ENCODE measurements at places on chromosomes 2 and 18. TPM values are rescaled to one million over a fixed set of nuclear protein-coding genes. Genes with fewer than 3 reads are reported as not detected.

Gene ASB18
- 0.09 TPM for polyA plus RNA-seq

Gene CTAGE1
- polyA plus RNA-seq, result 0.06 TPM

DNA sequence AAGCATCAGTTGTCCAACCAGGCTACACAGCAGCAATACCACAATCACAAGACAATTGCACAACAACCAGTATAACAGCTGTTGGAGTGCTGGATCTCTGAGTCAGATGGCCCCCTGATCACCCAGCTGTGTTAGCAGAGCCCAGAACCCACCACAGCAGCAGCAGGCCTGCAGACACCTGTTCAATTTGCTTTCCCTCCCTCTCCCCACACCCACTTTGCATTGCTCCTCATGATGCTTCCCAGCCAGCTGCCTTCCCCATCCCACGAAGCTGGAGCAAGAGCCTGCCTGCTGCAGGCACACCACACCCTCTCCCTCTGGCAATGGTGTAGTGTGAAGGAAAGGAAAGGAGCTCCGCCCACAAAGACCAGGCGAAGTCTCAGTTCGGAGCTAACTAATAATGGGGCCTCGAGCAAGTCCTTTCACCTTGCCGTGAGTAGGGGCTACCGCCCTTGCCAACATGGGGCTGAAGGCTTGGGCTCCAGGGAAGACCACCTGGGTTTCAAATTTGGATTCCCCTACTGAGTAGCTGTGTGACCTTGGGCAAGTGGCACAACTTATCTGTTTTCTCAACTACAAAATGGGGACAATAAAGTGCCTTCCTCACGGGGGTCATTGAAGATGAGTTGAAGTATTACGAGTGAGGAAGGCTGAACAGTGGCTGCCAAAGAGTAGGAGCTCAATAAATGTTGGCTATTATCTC is 19.4 kb upstream of the ZBTB7C start:
- no peak for DNase-seq

Gene LCT
- polyA plus RNA-seq, result 0.03 TPM

DNA sequence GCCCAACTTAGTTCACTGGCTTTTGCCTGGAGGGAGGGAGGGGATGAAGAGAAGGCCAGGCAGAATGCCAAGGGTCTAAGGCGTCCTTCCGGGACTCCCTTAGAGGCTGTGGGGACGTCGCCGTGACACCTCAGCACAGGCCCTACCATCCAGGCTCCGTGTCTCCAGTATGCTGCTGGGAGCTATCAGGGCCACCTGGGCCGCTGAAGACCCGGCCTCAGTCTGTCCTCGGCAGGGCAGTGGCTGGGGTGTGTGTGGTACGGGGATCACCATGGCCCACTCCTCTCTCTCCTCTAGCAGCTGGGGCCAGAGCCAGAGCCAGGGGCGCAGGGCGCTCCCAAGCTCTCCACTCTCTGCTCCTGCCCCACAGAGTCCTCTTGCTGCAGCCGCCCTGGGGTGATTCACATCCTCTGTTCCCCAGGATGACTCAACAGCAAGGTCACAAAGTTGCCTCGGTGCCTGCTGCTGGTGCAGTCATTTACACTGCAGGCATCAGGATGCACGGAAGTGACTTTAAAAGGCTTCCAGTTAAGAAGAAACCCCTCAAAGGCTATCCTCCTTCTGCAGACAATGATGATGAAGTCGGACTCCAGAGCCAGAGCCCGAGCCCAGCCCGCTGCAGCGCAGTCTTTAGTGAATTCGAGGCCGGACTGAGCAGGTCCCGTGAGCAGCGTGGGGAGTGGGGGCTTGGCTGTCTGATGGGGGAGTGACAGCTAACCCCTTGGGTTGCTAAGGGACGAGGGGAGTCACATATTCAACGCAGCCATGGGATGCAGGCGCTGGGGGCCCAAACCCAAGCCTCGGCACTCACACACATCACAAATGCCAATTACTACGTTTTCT is 31.9 kb downstream of the SNORC start:
- DNase-seq, result no peak

Gene PFN4
- polyA plus RNA-seq, result 1.9 TPM

GRCh38 chr2:129909651-129910418 is 69.6 kb upstream of the RAB6C start:
- no peak for DNase-seq

Gene MBP
- 20.5 TPM for polyA plus RNA-seq

DNA sequence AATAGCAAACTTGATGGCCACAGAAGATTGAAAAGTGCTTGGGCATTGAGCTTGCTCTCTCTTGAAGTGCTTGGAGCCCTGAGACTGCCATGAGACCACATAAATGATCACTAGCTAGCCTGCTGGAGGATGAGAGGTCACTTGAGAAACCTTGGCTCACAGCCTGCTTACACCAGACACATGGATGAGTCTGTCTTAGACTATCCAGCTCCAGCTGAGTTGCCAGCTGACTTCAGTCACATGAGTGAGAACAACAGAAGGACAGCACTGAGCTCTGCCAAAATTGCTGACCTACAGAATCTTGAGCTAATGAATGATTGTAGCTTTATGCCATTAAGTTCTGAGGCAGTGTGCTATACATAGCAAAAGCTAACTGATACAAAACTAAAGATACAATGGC is 18.1 kb downstream of the NABP1 start:
- no peak for DNase-seq

Gene TUBA4B
- polyA plus RNA-seq, result 0.94 TPM

GRCh38 chr18:47842836-47843235 is 87.6 kb downstream of the SMAD2 start:
- DNase-seq, result no peak

DNA sequence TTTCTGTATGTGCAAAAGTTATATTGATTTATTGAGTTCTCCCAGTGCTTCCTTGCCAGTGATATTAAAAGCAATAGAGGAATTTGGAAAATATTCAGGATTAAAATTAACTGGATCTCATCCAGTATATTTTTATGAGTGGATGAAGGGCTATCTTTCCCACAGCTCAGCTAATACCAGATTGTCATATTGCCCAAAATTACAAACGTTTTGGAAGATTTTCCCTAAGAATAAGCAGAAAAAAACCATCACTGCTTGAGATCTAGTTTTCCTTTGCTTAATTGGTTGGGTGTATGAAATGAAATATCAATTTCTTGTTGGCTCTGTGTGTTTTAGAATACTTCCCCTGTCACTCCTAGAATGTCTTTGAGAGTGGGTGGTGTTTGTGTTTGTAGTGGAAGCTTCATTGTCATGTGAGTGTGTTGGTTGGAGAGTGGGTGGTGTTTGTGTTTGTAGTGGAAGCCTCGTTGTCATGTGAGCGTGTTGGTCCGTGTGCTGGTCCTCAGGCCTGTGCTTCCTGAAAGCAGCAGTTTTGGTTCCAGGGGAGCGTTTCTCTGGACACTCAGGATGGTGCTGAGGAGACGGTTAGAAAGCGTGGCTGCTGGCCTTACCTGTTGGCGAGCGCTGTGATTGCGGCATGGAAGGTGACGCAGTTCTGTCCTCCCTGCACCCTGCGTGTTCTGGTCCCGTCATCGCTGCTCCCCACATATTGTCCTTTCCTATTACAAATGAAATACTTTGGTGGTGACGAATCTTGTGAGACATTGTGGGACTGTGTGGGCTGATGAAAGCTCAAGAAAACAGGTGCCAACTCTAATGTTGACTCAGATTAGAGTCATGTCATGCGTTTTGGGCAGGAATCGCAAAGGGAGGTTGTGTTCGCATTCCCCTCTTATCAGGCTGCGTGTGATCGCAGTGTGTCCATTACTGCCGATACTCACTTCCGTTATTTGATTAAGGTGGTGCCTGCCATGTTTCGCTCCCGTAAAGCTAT is 12.4 kb downstream of the ASB1 start:
- DNase-seq, result no peak

GRCh38 chr2:102418421-102418961 is 4.5 kb upstream of the IL18RAP start:
- DNase-seq, result no peak

Gene CDK15
- polyA plus RNA-seq, result 0.91 TPM

Gene XPO1
- 206 TPM for polyA plus RNA-seq

Gene RTTN
- 14.9 TPM for polyA plus RNA-seq

DNA sequence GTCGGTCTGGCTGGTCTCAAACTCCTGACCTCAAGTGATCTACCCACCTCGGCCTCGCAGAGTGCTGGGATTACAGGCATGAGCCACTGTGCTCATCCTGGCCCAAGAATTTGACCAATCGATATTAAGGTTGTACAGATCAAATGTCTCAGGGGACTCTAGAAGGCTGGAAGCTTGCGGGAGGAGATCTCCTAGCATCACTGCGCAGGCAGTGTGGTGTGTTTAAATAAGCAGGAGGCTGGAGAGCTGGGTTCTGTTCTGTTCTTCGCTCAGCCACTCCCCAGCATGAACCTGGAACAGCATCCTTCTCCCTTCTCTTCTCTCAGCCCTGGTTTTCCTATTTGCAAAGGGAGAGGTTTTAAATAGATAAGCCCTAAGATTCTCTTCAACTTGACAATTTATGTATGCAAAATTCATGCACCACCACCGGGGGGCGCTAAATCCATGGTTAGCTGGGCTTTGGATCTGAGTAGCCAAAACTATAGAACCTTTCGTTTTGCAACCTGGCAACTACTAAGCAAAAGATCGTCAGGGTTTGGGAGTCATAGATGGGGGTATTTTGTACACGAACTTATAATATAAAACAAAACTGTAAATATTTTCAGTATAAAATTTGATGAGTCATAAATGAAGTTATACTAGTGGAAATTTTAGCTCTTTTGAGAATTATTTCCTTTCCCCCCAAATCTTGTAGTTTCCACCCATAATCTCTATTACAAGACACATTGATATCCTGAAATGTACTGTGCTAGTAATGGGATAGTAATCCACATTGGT is 60.6 kb downstream of the SLC16A14 start:
- no peak for DNase-seq

DNA sequence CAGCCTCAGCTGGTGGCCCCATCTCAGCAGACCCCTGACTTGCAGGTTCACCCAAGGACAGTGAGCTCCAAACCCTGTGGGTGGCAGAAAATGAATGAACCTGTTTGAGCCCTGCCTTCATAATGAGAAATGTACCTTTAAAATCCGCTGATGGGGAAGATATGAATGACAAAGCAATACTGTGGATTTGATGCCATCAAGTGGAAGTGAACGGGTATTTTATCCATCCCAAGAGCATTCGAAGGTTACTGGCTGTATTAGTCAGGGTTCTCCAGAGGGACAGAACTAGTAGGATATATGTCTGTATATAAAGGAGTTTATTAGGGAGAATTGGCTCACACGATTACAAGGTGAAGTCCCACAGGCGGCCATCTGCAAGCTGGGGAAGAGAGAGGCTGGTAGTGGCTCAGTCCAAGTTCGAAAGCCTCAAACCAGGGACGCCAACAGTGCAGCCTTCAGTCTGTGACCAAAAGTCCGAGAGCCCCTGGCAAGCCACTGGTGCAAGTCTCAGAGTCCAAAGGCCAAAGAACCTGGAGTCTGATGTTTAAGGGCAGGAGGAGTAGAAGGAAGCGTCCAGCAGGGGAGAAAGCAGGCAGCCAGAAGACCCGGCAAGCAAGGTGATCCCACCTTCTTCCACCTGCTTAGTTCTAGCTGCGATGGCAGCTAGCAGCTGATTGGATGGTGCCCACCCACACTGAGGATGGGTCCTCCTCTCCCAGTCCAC is 32.1 kb downstream of the TOGARAM2 start:
- no peak for DNase-seq

Gene CHRND
- 0.72 TPM for polyA plus RNA-seq

GRCh38 chr2:43078781-43079755 is 147.3 kb downstream of the ZFP36L2 start:
- no peak for DNase-seq

- no peak for DNase-seq
Observed at GRCh38 chr2:102063941-102064678, 72.3 kb downstream of the IL1R2 start.

Gene ALPP
- polyA plus RNA-seq, result not detected

GRCh38 chr18:38984968-38985367 is 1419.4 kb upstream of the CELF4 start:
- no peak for DNase-seq

- DNase-seq, result no peak
Observed at GRCh38 chr2:27940090-27940671, 49.7 kb downstream of the BABAM2 start.

GRCh38 chr2:72261076-72261475 is 113.4 kb upstream of the CYP26B1 start:
- no peak for DNase-seq

GRCh38 chr18:926946-927345 is 22.3 kb downstream of the ADCYAP1 start:
- DNase-seq, result no peak

DNA sequence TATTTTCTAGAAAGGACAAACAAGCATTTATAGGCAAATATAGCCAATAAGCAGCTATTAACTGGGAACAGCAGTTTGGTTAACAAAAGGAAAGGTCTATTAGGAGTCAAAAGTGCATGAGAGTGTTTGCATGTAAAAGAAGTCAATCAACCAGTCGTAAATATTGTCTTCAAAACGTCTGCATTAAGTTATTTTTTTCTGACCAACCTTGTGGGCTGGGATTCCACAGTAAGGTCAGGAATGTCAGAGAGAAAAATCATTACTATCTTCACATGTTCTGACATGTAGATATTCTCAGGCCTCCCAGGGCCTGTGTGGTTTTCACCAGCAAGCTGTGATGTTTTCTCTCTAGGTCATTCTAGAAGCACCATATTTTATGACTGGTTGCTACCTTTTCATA is 922.5 kb downstream of the SUCLG1 start:
- DNase-seq, result no peak

DNA sequence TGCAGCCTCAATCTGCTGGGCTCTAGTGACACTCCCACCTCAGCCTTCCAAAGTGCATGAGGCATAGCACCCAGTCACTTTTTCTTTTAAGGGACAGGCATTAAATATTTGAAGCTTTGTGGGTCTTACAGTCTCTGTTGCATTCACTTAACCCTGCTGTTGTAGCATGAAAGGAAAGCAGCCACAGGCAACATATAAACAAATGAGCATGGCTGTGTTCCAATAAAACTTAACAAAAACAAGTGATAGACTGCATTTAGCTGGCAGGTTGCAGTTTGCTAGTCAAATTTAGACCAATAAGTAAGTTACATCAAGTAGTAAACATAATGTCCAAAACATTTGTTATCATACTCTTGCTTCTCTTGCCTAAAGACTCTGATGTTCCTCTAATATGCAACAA is 297.3 kb upstream of the MMADHC start:
- DNase-seq, result no peak

- no peak for DNase-seq
Observed at GRCh38 chr2:219515874-219516629, 1.8 kb downstream of the ASIC4 start.

Gene ANKRD53
- 1.8 TPM for polyA plus RNA-seq

Gene ATL2
- polyA plus RNA-seq, result 64.8 TPM

Gene TDRD15
- polyA plus RNA-seq, result 0.03 TPM

Gene ABCG8
- polyA plus RNA-seq, result 1.0 TPM

DNA sequence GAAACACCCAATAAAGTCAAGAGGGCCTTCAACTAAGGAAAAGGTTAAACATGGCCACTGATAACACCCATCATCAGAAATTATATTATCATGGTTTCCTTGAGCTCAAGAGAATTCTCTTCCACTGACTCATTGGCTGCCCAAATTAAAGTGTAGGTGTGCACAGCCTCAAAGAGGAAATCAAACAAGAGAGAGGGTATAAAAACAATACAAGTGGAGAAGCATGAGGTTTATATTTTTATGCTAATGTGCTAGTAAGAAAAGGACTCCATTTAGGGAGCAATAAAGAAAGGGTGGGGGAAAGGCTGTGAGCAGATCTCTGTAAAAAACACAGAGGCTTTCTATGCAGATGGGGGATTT is 168.8 kb upstream of the VRK2 start:
- DNase-seq, result no peak

Gene MAP3K19
- polyA plus RNA-seq, result 0.35 TPM

All from left renal cortex interstitium (tissue), 4 donors.